Bronchial smooth muscle cell (primary cell): ENCODE measurements at places on chromosomes 6 and 20. TPM values are rescaled to one million over a fixed set of nuclear protein-coding genes. Genes with fewer than 3 reads are reported as not detected.

The CST5 gene
- total RNA-seq, result not detected in 2 replicates

The SSTR4 gene
- not detected in 2 replicates for total RNA-seq

The EDN3 gene
- total RNA-seq, result not detected in 2 replicates

The NHLRC1 gene
- 2.2 and 3.6 TPM in 2 replicates for total RNA-seq

The TFAP2C gene
- not detected in 2 replicates for total RNA-seq

The SYCP2 gene
- total RNA-seq, result 0.17 and 0.63 TPM in 2 replicates

The IPCEF1 gene
- total RNA-seq, result 0.09 and 0.47 TPM in 2 replicates

The SMPDL3A gene
- total RNA-seq, result 24.4 and 57.7 TPM in 2 replicates

The CD24 gene
- total RNA-seq, result 1.1 and 4.9 TPM in 2 replicates

The FOXS1 gene
- not detected in 2 replicates for total RNA-seq

The PAK5 gene
- total RNA-seq, result not detected in 2 replicates

The HTR1E gene
- total RNA-seq, result not detected in 2 replicates

The TPBG gene
- total RNA-seq, result 26.8 and 39.9 TPM in 2 replicates

The MRS2 gene
- 6.4 and 13.6 TPM in 2 replicates for total RNA-seq

The STX11 gene
- 0.32 TPM in 1 of 2 replicates, not detected in the other for total RNA-seq

The GGTLC1 gene
- not detected in 2 replicates for total RNA-seq

The HLA-DPA1 gene
- 2.4 TPM in 1 of 2 replicates, not detected in the other for total RNA-seq

The OR2B6 gene
- total RNA-seq, result not detected in 2 replicates

The HLA-DOA gene
- under 0.01 TPM in 1 of 2 replicates, not detected in the other for total RNA-seq
